KG1 (cell line): ENCODE measurements at places on chromosomes 5 and 9.

DNA sequence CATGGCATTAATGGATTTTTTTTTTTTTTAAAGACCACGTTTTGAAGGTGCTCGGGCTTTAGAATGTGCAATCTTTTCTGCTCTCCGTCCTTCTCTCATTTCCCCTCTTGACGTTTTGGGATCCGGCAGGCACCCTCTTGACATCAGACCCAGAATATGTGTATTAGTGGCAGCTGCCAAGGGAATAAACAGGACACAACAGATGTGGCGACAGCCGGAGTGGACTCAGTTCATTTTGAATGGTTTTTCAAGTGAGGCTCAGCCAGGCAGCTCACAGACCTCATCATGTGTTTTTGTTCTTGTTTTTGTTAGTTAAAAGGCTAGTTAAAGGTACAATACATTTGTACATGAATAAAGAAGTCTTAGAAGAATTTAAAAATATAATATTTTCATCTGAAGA, 365.0 kb upstream of the SEMA6A start:
- DNase-seq = no peak

- no peak for DNase-seq
These were observed 23.3 kb downstream of the SPZ1 start for GRCh38 chr5:80343067-80343466.

DNA sequence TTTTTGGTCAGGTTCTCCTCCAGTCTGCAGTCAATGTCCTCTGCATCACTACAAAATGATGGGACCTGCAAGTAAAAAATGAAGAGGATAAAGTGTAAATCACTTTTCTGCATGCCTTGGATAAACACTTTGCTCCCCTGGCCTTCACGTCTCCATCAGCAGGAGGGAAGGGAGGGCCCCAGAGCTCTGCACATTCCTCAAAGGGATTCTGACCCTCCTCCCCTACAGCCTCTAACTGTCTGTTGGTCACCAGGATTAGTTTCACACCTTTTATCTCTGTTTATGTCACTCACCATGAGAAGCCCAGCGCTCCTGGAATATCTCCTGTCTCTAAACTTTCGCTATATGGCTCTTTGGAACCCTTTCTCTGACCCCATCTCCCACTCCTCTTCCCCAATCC, 103.3 kb downstream of the SVEP1 start:
- DNase-seq = no peak

GRCh38 chr5:62168506-62169281, 137.3 kb upstream of the KIF2A start:
- no peak for DNase-seq

DNA sequence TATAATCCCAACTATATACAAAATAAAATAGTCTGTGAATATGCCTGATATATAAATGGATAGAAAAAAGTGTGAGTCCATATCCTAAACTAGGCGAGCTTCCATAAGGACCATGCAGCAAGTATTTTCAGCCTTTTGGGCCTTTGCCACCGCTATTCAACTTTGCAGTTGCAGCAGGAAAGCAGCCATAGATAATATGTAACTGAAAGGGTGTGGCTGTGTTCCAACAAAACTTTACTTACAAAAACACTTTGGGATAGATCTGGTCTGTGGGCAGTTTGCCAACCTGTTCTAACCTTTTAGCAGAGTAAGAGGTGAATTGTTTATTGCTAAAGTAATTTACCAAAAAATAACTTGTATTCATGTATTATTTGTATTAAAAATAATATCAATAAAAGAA, 127.8 kb upstream of the GPR151 start:
- DNase-seq = no peak

- DNase-seq = no peak
These were observed 59.2 kb upstream of the OTP start for GRCh38 chr5:77697692-77698091.

DNA sequence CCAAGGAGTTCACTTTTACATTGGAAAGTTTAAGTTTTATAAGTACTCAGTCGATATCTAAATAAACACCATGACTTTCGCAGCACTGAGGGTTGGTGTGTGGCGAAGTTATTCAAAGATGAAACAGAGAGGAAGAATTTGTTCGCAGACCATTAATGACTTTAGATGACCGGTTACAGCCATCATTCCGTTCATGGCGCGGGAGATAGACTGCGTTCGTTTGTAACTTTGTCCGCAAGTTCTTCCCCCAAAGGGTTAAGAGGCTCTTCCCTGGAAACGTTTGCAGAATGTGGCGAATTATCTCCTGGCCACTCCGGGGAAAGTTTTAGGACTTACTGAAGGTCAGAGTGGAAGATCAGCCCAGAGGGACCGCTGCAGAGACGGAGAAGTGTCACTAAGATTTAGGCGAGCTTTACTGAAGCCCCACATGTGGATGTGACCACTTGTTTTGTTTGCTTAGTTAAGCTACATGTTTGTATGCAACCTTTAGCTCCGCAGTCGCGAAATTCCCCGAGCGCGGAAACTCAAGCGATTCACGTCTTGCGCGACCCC, 2.2 kb upstream of the FOXD1 start:
- DNase-seq = no peak

DNA sequence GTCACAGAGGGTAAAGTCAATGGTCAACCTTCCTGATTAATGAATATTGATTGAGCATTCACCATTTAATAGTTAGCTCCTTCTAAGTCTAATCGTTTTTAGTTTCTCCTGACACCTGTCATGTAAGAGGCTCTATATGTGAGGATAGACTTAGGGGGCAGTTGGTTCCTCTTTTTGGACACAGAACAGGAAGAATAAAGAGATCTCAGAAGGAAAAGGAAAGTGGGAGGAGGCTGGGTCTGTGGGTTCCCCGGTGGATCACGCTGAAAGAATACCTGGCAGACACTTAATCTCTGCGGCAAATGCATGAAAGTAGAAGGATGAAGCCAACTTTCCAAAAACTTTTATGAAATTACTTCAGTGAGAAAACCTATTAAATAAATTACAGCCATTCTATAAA, 98.4 kb downstream of the PDE4D start:
- DNase-seq = no peak

GRCh38 chr5:30765227-30765626, 428.3 kb upstream of the CDH6 start:
- no peak for DNase-seq

DNA sequence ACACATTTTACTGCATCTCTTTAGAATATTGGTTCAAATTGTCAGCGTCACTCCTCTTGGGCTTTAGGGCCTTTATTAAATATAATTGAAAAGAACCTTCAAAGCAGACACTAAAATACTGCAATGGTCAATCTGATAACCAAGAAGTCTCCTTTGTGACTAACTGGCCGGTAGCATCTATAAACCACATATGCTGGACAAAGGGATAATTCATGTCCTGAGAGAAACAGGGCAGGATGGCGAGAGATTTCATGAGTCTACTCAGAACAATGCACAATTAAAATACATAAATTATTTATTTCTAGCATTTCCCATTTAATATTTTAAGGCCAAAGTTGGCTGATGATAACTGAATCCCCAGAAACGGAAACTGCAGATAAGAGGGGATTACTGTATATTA, 1083.4 kb upstream of the CDH18 start:
- DNase-seq = no peak

DNA sequence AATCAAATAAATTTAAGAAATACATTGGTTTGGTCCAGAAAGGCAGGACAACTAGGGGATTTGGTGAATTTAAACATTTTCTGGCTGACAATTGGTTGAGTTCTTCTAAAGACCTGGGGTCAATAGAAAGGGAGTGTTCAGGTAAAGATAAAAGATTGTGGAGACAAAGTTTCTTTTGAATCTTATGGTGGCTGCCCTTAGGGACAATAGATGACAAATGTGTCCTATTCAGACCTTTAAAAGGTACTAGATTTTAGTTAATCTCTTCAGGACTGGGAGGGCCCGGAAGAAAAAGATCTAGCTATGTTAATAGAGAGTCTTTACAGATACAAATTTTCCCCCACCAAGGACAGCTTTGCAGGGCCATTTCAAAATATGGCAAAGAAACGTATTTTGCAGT, 35.9 kb downstream of the PLEKHG4B start:
- no peak for DNase-seq

- DNase-seq = no peak
These were observed 51.4 kb upstream of the CAST start for GRCh38 chr5:96610747-96611146.

- DNase-seq = no peak
These were observed 411.4 kb downstream of the IRX1 start for GRCh38 chr5:4007001-4007400.

DNA sequence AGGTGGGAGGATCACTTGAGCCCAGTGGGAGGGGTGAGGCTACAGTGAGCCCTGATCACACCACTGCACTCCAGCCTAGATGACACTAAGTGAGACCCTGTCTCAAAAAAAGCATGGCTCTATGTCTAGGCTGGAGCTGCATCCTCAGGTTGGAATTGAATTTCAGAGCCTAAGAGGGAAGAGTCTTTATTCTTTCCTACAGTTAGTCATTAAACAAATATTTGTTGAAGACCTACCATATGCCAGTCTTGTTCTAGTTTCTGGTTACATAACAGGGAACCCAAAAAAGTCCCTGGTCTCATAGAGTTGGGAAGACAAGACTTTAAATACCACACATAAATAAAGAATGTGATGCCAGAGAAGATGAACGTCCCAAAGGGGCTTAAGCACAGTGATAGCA, 6.9 kb upstream of the GRPEL2 start:
- DNase-seq = no peak
